Activated T-helper 2 cell treated with anti-CD3 and anti-CD28 coated beads, Interferon-gamma antibody, Interleukin-2, Interleukin-4, amounts not matched to agents 10 μg/mL and 5 μg/mL and 100 μg/mL, durations not matched to agents 14 hours and 24 hours and 36 hours (primary cell): ENCODE measurements at places on chromosomes 7 and 10.

DNA sequence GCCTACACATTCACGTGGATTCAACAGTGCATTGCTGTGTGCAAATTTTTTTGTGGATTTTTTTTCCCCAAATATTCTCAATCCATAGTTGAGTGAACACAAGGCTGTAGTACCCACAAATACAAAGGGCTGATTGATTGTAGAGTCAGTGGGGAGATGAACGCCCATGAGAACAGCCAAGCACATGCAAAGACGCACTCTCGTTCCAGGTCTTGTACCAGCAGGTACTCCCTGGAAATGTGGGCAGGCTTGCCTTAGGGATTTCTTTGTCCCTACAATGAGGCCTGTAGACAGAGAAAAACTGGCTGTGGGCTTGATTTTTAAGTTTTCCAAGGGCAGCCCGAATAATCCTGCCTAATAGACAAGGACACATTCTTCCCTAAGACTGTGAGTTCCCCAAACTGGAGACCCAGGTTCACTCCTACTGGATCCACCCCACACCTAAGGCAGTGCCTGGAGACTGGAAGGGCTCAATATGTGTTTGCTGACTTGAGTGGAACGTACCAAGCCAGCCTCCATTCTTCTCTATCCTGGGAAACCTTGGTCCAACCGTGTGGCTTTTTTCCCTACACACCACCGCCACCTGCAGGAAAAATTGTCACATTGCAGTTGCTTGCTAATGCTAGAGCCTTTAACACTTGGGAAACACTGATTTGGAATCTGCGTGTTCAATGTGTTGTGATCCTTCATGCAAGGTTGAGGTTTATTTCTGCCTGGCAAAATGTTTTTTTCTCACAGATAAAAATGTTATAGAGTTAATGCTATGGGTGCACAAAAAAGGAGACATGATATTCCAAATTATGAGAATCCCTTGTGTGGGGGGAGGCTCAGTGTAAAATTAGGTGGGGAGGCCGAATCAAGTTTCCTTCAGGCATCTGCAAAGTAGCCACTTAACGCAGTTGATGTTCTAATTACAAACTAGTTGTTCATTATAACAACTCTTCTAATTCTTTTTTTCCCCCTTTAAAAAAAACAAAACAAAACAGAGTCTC is 49.3 kb downstream of the PPP1R17 start:
- DNase-seq: peak; percentile 8

DNA sequence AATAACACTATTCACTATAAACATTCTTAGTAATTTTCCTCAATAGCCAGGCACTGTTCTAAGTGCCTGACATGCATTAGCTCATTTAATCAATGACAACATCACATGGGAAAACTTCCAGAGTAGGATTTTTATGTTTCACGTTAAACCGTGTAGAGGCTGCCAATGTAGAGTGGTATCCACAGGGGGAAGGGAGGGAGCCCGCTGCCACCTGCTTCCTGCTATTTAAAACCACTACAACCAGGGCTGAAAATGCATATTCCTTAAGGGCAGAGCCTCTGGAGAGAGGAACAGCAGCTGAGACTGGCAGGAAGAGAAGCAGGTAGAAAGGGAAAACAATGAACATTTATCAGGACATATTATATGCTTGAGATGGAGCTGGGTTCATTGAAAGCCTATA is 684.3 kb upstream of the AUTS2 start:
- no peak for DNase-seq

- no peak for DNase-seq
Observed at GRCh38 chr7:32068411-32069101, 1.7 kb downstream of the PDE1C start.

DNA sequence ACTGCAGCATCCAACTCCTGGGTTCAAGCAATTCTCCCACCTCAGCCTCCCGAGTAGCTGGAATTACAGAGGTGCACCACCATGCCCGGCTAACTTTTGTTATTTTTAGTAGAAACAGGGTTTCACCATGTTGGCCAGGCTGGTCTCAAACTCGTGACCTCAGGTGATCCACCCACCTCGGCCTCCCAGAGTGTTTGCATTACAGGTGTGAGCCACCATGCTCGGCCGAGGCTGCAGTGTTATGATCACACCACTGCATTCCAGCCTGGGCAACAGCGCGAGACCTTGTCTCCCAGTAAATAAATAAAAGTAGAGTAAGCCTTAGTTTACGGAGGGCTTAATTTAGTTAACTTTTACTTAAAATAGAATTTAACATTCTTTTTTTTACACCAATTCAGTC is 23.7 kb upstream of the IGF2BP3 start:
- DNase-seq: no peak

DNA sequence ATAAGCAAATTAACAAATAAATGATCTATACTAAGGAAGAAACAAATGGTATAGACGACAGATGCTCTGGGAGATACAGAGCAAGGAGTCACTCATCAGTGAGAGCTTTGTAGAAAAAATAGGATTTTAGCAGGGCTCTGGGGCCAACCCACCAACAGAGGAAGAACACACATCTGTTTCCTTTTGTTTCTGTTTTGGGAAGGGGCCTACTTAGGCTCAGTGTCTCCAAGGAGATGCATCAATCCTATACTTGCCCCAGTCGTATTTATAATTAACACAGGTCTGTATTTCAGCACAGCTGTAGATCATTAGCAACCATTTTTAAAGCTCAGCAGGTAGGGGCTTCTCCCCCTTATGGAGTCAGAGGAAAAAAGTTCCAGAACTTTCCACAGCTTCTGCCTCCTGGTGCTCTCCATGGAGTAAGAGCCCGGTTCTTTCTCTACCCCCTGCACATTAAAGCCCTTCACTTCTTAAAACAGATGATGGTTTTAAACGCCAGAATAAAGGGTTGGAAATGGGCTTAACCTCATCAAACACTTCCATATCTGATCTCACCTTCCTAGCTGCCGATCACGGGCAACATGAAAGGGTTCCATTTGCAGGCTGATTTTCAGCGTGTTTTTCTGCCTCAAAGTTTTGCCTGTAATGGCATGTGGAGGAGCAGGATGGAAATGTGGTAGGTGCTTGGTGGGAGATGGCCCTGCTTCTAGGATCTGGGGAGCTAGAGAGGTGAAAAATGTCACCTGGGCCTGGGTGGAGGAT is 291.7 kb downstream of the TCF7L2 start:
- DNase-seq: no peak

- DNase-seq: no peak
Observed at GRCh38 chr10:88082391-88082790, 219.0 kb downstream of the PTEN start.

GRCh38 chr7:1542841-1543747 is 12.6 kb downstream of the MAFK start:
- no peak for DNase-seq

DNA sequence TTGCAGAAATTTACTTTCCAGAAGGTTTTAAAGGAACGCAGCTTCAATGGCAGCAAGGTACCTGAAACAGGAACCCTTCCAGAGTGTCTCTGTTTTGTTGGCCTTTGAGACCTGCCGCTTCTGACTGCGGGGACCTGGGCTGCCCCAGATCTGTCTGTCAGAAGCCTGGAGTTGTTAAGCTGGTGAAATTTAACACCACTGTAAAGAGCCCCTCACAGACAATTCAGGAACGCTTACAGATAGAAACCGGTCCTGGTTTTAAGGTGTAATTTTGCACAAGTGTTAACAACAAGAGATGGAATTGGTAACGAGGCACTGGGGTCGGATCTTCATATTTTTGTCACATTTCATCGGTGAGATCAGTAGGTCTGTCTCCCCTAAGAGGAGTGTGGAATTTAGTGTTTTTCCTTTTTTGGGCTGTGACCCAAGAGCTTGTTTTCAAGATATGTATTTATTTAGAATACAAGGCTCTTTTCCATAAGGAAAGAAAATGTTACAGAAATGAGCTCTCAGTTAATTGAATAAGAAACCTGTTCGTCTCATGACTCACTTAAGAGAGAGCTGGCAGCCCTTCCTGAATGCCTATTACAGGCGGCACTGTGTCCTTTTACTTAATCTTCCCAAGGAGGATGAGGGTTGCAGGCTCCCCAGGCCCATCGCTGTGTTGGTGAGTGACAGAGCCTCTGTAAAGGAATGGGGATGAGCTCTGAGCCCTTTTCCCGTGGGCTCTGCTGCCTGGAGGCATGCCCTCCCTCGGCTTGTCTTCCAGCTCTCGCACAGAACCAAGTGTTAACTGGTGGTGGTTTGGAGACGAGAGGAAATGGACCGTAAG is 168.7 kb downstream of the CUX1 start:
- DNase-seq: no peak

DNA sequence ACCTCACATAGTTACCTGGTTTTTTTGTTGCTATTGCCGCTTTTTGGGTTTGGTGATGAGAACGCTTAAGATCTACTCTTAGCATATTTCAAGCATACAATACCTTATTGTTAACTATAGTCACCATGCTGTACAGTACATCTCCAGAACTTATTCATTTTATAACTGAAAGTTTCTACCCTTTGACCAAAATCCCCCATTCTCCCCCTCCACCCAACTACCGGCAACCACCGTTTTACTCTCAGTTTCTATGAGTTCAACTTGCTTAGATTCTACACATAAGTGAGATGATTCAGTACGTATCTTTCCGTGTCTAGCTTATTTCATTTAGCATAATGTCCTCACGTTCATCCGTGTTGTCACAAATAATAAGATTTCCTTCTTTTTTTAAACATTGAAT is 86.7 kb upstream of the IL6 start:
- DNase-seq: peak; percentile 32

GRCh38 chr7:30905078-30906012 is 6.3 kb upstream of the AQP1 start:
- no peak for DNase-seq

- no peak for DNase-seq
Observed at GRCh38 chr7:135247746-135248471, 14.3 kb downstream of the STRA8 start.

GRCh38 chr7:17623546-17624185 is 316.6 kb downstream of the SNX13 start:
- DNase-seq: no peak

DNA sequence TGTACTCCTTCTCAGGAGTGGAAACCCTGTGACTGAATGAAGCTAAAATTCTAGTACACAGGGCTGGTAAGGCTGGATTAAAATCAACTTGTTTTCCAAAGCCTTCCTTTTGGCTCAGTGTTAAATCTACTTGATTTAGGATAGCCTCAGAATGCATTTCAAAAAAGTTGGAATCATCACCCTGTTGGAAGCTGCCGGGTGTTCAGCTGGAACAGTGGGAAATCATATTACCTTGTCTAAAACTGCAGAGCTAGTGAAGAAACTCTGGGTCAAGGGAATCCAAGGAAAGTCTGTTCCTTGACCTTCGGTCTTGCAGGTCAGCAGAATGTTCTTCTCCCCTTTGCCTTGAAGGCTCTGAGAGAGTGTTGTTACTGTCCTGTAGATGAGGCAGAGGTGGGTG is 252.1 kb upstream of the INHBA start:
- DNase-seq: no peak
